H9 (cell line): ENCODE measurements at places on chromosomes 1 and 21. TPM values are rescaled to one million over a fixed set of nuclear protein-coding genes. Genes with fewer than 3 reads are reported as not detected.
A peak's percentile ranks its signal among the peaks of the same experiment; 100 is the strongest.

DNA sequence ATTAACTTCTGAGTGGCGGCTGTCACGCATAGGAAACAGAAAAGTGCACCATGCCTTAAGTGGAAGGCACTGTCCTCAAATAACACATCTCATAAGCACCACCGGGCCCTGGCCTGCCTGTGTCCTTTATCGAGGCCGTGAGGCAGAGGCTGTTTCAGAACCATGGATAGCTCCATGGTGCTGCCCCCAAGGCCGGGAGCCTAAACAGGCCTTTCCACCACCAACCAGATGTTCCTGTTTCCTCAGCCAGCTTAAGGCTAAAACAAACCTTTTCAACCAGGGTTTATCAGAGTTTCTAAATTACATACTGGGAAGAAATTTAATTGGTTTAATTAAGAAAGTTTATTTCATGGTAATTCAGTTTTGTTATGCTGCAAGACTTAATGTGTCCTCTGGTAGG is 114.4 kb downstream of the DMRTA2 start:
- peak; percentile 71 for DNase-seq

- DNase-seq: peak; percentile 29
Measured at GRCh38 chr1:178057912-178058534, 35.9 kb upstream of the RASAL2 start.

DNA sequence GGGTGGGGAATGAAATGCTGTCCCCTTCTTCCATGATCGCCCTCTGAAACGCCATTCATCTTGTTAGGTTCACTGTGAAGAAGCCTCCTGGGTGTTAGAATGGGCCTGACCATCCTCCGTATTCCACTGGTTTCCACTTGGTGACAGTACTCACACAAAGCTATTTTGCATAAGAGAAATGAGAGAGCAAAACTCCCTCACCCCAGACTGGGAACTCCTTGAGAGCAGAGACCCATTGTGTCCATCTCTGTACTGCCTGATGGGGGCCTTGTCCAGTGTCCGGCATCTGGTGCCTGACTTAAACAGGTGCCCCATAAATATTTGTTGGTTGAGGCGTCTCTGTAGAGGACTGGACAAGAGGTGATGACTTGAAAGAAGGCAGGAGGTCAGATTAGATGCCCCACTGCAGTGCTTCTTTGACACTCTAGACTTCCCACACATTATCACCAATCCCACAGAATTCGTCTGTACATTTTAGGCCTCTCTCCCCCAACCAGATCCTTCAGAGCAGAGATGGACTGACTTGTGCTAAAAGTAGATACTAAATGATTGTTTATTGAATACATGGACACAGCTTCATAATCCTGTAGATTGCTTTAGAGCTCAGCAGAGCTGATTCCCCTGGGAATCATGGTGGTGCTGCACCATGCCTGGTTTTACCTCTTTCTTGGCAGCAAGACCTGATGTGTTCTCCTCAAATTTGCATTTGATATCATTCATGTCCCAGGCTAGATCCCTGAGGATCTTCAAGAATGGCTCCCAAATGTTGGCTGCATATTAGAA is 22.4 kb upstream of the KCNA2 start:
- DNase-seq: no peak

GRCh38 chr1:32761936-32762335 is 55.2 kb downstream of the YARS1 start:
- DNase-seq: no peak

GRCh38 chr1:70210820-70211219 is 5.4 kb upstream of the LRRC40 start:
- DNase-seq: no peak

GRCh38 chr21:34938089-34938764 is 110.9 kb downstream of the RUNX1 start:
- DNase-seq: no peak

DNA sequence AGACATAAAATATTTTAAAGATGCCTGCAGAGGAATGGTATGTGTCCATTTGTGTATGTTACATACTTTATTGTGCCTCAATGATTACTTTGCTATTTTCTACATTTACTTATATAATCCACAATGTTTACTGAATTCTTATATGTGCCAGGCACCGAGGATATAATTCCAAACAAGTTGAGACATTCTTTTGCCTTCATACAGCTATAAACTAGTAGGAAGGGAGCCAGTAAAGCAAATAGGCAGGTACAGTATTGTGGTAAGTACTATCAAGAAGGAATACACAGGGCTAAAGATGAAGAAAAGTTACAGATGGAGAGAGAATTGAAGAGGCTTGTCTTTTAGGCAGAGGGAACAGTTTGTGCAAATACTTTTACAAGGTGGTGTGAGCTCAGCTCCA is 131.6 kb downstream of the DISP1 start:
- no peak for DNase-seq

DNA sequence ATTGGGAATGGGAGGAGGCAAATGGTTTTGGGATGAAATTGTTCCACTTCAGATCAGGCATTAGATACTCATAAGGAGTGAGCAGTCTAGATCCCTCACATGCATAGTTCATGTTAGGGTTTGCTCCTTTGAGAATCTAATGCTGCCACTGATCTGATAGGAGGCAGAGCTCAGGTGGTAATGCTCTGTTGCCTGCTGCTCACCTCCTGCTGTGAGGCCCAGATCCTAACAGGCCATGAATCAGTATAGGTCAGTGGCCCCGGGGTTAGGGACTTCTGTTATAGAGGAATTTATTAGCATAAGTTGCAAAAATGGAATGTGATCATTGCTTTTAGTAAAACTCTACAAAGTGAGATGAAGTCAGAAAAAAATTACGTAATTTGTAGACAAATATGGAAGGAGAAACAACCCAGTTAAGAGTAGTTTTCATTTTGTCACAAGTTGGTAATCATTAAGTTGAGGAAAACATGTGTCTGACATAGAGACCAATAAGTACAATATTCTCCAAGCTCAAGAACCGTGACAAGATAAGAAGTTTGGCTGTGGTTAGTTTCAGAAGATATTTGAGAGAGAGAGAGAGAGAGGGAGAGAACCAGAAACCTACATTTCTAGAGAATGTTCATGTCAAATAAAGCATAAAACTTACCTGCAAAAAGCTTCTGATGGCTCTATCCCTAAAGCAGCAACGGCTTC is 689.7 kb upstream of the PRMT6 start:
- DNase-seq: no peak

The NDUFS2 gene
- 80.3 and 84.5 TPM in 2 replicates for total RNA-seq

The LYPD8 gene
- not detected in 2 replicates for total RNA-seq

The PHF13 gene
- total RNA-seq: 55.8 and 56.4 TPM in 2 replicates
